CD4-positive, alpha-beta T cell treated with Interleukin-12 subunit alpha and Interleukin-12 subunit beta, for 1 hour (primary cell): ENCODE measurements at places on chromosomes 5 and 9.

- DNase-seq = no peak
These were observed 42.9 kb downstream of the TMEFF1 start for GRCh38 chr9:100515578-100516494.

GRCh38 chr5:136906545-136906944 is 541.2 kb upstream of the TRPC7 start:
- no peak for DNase-seq

- no peak for DNase-seq
These were observed 615.5 kb downstream of the TLE1 start for GRCh38 chr9:81073821-81074220.

DNA sequence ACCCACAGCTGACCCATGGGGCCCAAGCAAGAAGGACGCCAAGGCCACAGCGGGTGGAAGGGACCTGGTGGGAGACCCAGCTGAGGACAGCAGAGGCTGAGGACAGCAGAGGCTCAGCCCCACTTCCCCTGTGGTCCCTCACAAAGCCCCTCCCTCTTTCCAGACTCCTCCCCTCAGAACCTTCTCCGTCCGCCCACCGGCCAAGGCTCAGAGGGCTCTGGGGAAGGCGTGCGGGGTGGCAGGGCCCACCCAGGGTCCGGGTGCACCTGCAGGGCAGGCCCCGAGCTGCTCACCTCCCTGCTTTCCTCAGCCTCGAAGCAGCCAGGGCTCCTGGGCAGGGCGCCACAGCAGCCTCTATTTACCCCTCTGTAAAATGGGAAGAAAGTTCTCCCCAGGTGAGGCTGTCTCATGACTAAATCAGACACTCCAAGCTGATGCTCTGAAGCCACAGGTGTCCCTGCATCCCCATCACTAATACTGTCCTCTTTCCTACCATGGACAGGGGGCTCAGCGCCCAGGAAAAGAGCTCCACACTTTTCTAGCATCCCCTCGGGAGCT is 137.9 kb upstream of the PPP1R26 start:
- DNase-seq = no peak

DNA sequence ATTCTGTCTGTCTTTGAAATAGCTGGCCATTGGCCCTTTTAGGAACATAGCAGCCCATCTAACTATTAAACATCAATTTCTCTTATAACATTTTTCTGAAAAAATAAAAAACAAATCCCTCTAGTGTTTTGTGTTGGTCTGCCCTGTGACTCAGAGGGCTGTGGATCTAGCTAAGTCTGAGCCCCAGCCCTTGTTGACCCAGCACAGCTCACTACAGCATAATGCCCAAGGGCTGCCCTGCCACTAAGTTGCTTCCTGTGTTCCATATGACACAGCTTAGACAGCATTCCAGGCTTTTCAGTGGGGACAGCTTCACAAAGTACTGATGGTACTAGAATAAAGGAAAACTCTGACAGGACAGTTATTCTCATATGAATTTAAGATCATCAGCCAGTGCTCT is 136.0 kb downstream of the SCAMP1 start:
- DNase-seq = no peak

DNA sequence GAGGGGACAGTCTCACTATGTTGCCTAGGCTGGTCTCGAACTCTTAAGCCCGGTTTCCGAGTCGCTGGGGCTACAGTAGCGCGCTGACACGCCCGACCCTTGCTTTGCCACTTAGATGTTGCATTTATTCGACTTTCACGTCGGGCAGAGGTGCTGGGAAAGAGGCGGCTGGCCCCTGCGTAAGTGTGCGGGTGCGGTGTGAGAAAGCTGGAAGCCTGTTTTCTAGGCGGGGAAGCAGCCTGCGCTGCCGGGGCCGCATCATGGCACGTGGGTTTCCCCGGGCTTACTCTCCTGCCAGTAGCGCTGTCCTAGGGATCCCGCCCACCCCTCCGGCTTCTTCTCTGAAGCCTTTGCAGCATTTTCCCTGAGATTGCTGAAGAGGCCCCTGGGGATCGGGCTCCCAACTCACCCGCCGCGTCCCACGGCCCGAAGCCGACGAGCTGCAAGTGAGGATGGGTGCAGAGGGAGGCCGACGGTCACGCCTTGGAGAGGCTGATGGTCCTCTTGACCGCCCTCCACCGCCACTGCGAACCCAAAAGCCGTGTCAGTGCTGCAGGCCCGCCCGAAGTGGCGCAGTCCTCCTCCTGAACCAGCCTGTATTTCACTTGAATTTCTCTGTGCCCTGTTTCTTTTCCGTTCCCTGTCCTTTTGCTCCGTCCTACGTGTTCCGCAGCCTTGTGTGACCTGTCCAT is 5.8 kb upstream of the TRIM41 start:
- DNase-seq = peak; percentile 76

DNA sequence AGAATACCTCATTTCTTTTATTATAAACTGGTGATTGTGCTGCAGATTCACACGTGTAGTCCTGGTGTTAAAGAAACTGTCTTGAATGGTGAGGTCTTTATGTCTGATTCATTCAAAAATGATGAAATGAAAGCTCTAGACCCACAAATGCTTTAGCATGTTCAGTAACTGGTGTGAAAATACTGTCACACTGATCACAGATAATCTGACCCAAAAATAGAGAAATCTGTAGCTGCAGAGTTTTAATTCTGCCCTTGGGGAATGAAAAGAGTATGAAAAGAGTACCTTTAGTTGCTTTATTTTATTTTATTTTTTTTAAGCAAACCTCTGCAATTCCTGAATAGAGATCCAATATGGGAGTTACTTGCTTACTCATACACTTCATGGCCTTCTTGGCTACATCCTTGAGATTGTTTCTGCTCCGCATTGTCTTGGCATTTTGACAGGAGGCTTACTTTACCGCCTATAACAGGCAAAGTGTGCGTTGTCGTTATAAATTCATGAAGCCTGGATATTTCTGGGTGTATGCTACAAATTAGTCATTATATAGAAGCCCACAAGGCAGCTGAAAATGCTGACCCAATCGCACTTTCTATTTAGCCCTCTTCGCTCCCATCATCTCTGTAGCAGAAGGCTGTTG is 2.7 kb downstream of the RGMB start:
- DNase-seq = no peak

GRCh38 chr5:172334641-172335040 is 51.1 kb upstream of the UBTD2 start:
- DNase-seq = no peak

DNA sequence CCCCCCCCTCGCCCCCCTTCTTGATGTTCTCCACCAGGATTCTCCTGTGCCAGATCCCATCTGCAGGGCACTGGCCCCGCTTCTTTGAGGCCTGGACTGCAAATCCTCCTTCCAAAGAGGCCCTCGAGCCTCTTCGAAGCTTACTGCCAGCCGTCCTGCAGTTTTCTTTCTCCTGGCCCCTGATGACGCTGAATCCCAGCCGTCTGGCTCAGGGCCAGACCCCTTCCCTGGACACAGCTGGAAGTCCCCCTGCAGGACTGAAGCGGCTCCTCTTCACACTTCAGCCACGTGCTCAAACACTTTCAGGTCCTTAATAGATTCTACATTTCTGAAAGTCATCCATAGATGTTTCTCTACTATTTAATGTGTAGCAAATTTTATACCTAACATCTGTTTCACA is 121.5 kb downstream of the EHMT1 start:
- DNase-seq = no peak

GRCh38 chr5:151707567-151707966 is 20.9 kb upstream of the SPARC start:
- no peak for DNase-seq

- DNase-seq = no peak
These were observed 35.5 kb downstream of the BICD2 start for GRCh38 chr9:92728831-92729734.

DNA sequence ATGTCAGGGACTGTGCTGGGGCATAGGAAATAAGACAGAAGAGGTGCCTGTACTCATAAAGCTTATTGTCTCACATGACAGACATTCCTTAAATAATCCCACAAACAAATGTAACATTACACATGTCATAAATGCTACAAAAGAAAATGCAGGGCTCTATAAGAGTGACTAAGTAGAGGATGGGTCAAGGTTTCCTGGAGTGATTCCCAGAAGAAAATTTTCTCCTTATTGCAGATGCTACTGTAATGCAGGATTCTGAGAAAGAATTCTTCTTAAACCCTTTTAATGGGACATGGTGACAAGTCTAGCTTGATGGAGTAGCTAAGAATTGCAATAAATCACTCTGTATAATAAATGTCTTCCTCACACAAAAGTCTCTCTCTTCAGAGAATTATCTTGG is 55.7 kb downstream of the SH3TC2 start:
- DNase-seq = no peak

GRCh38 chr5:78566747-78567425 is 81.7 kb downstream of the LHFPL2 start:
- no peak for DNase-seq

DNA sequence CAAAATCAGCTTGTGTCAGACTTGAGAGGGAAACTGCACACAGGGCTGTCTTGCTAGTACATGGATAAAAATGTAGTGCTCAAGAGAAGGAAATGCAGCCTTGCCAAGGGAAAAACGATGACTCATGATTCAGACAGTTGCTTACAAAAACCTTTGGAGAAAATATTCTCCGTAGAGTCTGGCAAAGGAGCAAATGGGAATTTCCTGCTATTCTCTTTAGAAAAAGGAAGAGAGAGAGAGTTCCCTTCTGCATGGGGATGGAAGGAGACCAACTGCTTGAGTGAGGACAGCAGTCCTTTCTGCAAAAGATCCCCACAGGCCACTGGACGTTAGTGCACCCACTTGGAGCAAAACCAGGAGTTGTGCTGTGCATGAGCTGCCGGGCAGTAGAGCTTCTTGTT is 7.6 kb downstream of the IFNB1 start:
- no peak for DNase-seq

DNA sequence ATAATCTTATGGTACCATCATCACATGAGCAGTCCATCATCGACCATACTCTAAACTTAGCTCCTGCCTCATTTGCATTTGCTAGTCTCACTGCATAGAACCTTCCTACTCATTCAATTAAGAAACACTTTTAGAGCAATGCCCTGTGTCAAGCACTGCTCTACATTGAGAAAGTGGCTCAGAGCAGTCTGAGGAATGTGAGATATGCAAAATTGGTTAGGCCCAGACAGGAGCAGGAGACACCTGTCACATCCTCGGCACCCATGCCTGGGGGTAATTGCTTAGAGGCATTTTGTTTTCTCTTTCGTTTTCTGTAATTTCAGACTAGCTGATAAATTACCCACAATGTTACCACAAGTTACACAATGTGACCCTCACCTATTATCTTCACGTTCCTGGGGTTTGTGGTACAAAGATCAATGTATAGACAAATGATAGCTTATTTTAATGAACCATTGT is 4.9 kb upstream of the RARS1 start:
- peak; percentile 13 for DNase-seq

GRCh38 chr9:18233311-18233710 is 240.6 kb upstream of the ADAMTSL1 start:
- no peak for DNase-seq

- DNase-seq = no peak
These were observed 40.5 kb downstream of the PTTG1 start for GRCh38 chr5:160462167-160462566.

DNA sequence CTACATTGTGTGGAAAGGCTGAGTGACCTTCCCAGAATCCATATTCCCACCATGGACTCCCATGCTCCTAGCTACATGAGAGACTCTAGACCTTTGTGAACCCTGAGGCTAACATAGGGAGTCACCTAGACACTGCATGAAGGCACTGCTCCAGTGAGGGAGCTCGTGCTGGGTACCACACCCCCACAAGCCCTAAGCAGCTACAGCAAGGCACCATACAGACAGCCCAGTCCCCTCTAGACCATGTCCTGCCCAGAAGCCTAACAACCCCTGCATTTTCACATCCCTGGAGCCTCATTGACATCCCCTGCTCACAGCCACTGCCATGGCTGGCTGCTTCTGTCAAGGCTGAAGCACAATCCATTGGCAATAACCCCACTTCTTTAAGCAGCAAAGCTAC is 176.5 kb upstream of the CTNND2 start:
- no peak for DNase-seq

- no peak for DNase-seq
These were observed 303.0 kb downstream of the PARP8 start for GRCh38 chr5:50969151-50970031.

GRCh38 chr5:73796164-73797131 is 170.5 kb downstream of the ARHGEF28 start:
- peak; percentile 10 for DNase-seq

DNA sequence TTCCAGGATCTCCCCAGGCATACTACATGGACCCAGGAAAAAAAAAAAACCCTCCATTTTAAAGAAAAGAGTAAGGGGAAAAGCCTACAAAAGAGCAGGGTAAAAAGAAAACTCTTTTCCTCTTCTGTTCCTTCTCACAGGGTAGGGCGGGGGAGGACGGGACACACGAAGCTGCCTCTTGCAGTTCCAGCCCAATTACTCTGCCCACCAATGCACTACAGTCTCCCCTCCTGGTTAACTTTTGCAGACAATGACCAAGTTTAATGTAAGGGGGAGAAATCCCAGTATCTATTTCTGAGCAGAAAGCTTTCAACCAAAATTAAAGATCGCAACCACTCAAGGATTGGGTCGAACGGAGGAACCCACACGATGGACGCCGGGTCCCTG is 1.3 kb downstream of the BRD3 start:
- DNase-seq = no peak

GRCh38 chr9:264231-264630 is 49.6 kb downstream of the DOCK8 start:
- no peak for DNase-seq

DNA sequence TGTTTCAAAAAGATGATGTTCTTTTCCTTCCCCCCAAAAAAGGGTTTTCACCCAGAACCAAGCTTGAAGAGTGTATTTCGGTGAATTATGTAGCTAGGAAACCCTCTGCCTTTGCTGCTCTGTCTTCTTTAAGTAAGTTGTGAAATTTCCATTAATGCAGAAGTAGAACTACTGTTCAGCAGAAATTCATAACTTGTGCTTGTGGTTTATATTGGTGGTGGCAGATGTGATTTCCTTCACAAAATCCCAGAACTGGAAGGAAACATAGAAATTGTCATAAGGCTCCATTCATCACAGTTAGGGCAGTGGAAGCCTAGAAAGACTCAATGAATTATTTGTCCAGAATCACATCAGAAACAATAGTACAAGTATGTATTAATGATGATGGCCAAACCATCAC is 42.1 kb upstream of the DAB2 start:
- no peak for DNase-seq

GRCh38 chr5:531749-532315 is 7.6 kb upstream of the SLC9A3 start:
- no peak for DNase-seq

DNA sequence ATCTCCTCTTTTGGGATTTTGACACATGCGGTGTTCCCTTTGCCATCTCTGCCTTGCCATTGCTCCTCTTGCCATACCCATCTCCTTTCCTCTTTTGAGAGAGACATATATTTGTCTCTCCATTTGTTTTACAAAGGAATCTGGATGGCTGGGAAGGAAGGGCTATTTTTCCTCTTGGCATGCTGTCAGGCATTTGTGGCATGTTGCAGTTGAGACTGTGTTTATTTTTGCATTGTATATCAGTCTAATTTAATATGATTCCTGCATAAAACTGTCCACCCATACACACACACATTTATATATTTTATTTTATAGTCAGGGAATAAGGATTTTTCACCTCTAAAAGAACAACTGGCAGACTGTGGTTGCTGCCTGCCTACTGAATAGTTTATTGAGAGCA is 1105.8 kb upstream of the SEMA6A start:
- DNase-seq = no peak

GRCh38 chr5:32172923-32173266 is 1.2 kb downstream of the GOLPH3 start:
- DNase-seq = no peak
